Iris pigment epithelial cell (primary cell): ENCODE measurements at places on chromosomes 2 and 18.

DNA sequence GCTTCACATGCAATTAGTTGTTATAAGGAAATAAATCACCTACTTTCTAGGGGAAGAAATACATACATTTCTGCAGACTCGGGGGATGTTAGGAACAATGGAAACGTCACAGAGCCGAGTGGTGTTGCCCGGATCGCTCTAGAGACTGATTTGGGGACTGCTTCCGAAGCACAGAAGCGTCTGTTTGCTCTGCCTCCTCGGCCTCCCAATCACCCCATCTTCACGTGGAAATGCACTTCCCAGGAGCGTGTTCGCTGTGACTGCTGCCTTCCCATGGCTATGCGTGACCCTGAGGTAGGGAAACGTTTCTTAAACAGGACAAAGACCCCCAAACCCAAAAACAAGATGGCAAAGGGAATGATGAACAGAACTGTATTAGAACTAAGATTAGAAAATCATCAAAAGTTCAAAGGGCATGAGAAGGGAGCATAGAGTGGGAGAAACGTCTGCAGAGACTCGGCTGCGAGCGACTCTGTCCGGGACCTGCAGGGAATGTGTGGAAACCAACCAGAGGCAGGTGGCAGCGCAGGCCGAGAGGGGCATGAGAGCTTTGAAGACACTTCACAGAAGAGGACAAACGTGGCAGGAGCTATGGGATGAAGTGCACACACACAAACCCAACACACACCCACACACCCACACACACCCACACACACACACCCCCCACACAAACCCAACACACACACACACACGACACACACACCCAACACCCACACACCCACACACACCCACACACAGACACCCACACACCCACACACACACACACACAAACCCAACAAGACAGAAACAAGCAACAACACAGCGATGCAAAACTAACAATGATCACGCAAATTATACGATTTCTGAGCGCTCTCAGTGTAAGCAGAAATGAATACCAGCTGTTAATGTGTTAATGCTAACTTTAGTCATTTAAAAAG lies 41.3 kb downstream of the RTP5 start:
- DNase-seq, result no peak

GRCh38 chr2:239519089-239519920 lies 118.5 kb upstream of the HDAC4 start:
- no peak for DNase-seq

GRCh38 chr2:228016402-228016801 lies 145.0 kb downstream of the DAW1 start:
- no peak for DNase-seq

GRCh38 chr2:8488001-8488738 lies 193.7 kb upstream of the ID2 start:
- no peak for DNase-seq

GRCh38 chr18:32595832-32596231 lies 125.2 kb upstream of the GAREM1 start:
- DNase-seq, result no peak

DNA sequence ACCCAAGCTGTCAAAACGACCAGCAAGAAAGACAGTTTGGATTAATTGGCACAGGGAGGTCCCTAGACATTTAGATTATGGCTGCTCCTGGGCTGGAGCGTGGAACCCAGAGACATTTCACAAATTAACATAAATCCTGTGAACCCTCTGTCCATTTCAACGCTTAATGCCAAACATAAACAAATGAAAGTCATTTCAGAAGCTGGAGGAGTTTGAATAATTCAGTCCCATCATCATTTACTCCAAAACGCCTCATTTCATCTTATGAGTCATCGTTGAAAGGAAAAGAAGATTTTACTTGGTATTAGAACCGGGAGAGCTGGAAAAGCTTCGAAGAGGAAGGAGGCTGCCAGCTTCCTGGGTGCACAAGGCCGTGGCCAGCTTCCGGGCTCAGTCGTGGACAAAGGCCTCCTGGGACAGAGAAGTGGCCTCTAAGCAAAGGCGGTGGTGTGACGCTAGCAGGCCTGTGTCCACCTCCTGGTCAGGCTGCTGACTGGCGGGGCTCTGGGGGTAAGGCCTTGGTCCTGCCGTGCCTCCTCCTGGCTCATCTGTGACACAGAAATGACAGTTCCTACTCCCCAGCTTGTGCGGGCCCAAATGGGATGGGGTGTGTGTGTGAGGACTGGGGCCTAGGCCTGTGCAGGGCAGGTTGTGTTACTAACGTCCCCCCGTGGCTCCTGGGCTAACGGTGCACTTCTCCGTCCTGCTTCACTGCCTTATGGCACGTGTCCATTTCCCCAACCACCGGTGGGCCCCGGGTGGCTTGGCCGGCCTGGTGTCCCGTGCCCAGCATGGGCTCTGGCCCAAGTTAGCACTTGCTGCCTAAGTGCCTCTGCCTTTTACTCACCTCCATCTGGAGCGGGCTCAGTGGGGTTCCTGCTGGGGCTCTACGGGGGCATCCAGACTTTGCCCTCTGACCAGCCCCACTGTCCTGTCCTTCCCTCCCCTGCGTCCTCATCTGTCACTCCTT lies 71.6 kb downstream of the RRM2 start:
- DNase-seq, result peak; percentile 38

GRCh38 chr18:55592572-55592971 lies 4.6 kb upstream of the TCF4 start:
- DNase-seq, result peak; percentile 52

DNA sequence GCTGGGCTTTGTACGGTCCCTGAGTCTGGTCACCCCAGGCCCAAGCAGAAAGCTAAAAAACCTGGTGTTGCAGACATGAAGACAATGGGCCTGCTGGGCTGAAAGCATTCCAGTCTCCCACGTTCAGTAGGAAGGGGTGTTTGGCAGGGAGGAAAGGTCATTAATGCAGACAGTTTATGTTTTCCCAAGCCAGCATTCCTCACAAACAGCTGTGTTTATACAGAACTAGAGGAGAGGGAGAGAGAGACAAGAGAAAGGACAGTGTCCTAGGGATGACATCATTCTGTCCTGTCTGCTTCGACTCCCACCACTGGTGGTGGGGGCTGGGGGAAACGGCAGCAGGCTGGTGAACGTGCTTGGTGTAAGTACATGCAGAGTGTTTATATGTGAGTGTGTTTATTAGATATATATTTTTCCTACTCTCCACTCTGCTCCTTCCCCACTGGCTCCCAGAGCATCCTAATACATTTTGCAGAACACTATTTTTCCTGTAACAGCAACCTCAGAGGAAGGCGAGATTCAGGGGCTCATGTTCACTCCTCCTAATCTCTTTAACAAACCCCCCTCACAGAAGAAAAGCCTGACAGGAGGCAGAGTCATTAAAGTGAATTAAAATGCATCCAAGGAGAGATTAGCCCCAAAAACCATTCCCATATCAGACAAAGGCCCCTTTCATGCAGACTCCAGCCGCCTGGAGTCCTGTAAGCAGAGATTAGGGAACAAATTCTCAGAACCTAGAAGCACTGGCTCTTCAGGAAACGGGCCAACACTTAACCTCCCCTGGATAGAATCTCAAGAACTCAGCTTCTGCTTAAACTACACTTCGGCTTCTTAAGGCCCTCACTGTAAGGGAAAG lies 380.4 kb downstream of the TNS1 start:
- peak; percentile 71 for DNase-seq

DNA sequence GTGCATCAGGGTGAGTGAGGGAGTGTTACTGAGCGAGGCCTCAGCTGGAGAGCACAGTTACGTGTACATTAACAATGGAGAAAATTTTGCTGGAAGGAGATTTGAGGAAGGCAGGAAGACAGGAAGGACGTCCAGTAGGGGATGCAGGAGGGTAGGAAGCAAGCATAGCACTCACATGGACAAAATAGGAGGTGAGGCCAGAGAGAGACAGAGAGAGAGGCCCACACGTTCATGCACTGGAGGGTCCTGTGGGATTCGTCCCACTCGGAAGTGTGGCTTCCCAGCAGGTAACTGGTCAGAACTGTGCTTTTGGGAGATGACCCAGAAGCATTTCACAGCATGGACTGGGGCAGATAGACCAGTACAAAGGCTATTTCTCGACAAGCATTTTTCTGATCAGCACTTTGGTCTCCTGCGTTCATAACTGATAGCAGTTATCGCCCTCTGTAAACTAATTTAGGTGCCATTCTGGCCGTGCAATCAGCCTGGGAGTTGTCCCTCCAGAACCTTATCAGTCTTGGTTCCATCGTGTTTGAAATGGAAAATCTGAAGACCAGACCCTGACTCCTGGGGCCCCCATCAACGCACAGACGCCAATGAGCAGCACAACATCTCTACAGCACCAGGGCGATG lies 5.7 kb downstream of the LCT start:
- DNase-seq, result no peak

DNA sequence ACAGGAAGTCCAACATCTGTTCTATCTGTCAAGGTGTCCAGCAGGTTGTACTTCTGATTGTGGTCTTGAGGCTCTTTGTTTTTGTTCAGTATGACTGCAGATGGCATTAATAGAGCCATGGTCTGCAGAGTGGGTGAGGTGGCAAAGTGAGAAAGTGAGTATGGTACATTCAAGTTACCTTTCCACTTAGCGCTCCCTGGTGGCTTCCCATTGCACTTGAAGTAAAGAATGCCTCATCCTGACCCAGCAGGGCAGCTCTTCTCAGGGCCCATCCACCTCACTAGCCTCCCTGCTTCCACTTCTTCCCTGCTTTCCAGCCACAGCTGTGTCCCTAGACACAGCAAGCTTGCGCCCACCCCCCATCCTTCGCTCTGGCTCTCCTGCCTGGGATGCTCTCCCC lies 148.0 kb upstream of the ALPP start:
- DNase-seq, result peak; percentile 15

GRCh38 chr2:42099438-42100173 lies 51.8 kb downstream of the PKDCC start:
- no peak for DNase-seq

- peak; percentile 96 for DNase-seq
Observed at GRCh38 chr2:157898591-157898996, 22.5 kb upstream of the ACVR1 start.

DNA sequence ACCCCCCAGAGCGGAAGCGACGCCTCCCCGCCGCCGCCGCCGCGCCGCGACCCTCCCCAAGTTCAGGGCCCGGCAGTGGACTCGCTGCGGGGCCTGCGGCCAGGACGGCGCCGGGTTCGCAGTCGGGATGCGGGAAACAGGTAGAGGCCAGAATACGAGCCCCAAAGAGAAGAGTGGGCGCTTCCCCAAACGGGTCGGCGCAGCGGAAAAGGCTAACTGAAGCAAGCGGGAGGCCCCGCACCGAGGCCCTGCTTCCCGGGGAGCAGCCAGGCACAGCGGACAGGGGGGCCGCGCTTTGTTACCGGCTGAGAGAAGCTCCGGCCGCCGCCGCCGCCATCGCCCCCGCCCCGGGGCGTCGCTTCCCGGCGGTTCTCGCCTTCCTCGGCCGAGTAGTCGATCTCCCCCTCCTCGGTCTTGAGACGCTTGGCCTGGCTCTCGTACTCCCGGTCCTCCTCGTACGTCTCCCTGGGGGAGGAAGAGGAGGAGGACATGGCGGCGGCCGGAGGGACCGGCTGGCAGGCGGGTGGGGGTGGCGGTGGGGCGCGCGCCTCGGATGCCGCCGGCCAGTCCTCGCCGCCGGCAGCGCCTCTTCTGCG lies 494 bp downstream of the HNRNPLL start:
- peak; percentile 23 for DNase-seq

- no peak for DNase-seq
Observed at GRCh38 chr18:66066191-66066590, 315.4 kb downstream of the CDH7 start.

DNA sequence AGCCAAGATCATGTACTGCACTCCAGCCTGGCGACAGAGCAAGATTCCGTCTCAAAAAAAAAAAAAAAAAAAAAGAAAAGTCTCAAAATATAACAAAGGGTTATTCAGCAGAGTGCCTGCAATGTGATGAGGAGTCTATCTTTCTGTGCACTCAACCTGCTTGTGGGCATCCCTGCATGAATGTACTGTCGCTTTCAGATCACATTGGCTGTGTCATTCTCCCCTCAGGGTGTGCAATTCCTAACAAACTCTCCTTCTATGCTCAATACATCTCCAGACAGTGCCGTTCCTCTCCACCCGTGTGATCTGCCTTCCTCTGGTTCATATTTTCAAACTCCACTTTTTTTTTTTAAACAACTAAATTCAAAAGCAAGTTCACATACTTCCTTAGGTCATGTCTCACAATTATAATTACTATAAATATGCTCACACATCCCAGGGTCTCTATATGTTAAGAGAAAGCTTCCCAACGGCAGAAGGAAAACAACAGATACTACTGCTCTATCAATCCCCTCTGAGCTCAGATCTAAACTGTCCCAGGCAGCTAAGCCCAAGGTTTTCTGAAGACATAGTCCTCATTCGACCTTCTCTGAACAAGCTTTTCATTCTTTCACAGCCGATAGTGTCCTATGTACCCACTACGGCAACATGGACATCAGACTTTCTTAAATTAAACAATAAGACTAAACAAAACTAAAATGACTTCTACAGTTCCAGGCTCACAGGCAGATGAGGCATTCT lies 35.2 kb downstream of the PTMA start:
- DNase-seq, result no peak

GRCh38 chr2:28901841-28902240 lies 7.4 kb downstream of the WDR43 start:
- DNase-seq, result no peak

DNA sequence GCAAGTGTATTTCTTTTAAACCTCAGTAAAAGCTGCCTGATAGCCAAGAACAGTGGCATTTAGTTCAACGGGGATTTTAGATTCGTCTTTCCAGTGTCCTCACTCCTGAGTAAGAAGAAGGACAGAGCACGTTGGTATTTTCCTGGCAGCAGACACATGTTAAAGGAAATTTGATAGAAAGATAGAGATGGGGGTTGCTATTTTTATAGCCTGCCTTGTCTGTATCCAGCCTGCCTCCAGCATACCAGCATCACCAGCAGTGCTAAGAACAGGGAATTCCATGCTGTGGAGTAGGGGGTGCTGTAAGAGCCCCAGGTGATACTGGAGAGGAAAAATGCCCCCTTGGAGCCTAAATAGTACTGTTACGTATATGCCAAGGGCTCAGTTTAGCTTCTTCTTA lies 1.1 kb upstream of the SMYD1 start:
- no peak for DNase-seq

GRCh38 chr2:48691935-48692691 lies 63.4 kb downstream of the LHCGR start:
- no peak for DNase-seq

DNA sequence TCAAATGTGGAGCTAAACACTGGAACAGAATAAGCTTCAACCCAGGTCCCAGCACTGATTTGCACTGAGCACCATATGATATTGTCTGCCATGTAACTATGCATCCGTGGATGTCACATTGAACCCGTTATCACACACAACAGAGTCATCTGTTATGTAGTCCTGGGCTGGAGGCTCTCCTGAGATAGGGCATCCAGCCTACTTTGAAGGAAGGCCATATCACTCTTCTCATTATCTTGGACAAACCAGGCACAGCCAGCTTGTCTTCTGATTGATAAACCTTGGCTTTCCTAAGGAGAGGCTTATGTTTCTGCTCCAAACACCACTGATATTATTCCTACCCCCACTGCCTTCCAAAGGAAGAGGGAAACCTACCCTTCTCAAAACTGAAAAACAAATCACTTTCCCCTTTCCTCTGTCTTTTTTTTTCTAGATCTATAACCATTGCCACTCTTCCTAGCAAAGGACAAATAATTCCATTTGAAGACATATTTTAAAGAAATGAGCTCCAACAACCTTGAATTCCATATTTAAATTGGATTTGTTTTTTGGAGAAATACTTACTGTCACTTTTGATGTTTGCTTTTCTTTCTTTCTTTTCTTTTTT lies 16.4 kb downstream of the RSAD2 start:
- no peak for DNase-seq

GRCh38 chr2:109724533-109725460 lies 69.3 kb upstream of the RGPD5 start:
- no peak for DNase-seq

- DNase-seq, result peak; percentile 58
Observed at GRCh38 chr2:31945572-31945935, 65.3 kb downstream of the MEMO1 start.
